CD4-positive, alpha-beta T cell treated with Interleukin-21 for 1 hour (primary cell): ENCODE measurements at places on chromosomes 5 and 9.

- DNase-seq = no peak
Measured at GRCh38 chr9:137462986-137463930, 4.1 kb upstream of the NSMF start.

- no peak for DNase-seq
Measured at GRCh38 chr9:37191403-37192089, 71.2 kb downstream of the ZCCHC7 start.

- DNase-seq = no peak
Measured at GRCh38 chr5:140108093-140109017, 5.6 kb upstream of the PURA start.

DNA sequence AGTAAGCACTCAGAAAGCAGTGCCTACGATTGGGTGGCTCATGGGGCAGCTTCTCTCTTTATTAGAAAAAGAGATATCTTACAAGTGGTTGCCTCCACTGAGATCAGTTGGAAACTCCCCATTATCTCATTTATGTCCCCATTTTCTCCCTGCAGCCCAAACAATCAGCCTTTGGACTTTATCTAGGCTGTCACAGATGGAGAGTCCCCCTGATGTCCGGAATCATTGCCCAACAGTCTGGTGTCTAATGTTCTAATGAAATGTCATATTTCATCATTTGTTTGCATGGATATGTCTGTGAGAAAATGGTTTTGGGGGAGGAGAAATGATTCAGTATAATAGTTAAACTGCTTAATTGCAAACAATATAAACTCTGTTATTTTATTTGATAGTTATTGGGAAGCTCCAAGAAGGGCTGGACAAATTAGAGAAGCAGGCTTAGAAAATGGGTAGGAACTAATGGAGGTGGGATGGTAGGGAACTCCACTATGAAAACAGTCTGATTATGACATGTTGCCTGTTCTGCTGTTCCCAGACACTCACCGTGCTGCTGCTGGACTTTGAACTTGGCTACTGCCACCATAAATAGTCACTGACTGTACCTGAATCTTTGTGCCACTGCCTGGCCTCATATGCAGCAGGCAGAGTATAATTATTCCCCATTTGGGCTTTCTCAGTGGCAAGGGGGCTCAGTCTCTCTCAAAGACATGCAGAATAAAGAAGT is 38.3 kb upstream of the SMAD5 start:
- DNase-seq = no peak

DNA sequence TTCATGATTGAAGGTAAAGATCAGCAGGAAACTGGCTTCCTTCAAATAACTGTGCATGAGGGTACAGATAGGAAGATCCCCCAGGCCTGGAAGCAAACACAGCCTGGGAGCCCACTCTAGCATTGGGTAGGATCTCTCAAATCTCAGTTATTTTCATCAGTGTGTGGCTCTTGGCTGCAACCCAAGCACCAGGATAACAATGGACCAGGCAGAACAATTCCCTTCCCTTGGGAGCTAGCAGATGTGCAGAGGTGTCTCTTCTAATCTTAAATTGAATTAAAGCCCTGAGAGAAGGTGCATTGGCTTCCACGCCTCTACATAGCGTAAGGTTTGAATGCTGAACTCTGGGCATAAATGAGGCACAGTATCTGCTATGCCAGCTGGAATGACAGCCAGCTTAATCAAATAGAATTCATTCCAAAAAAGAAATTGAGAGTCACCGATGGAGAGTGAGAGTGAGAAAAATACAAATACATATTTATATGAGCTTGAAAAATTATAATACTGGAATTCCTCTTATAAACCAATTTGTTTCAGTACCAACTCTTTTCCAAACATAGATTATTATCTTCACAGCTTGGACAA is 957.3 kb downstream of the CDH12 start:
- no peak for DNase-seq

GRCh38 chr5:5155617-5156016 is 15.5 kb downstream of the ADAMTS16 start:
- no peak for DNase-seq

- no peak for DNase-seq
Measured at GRCh38 chr5:135584918-135585317, 6.1 kb upstream of the CXCL14 start.

GRCh38 chr5:159071382-159071781 is 28.3 kb downstream of the EBF1 start:
- no peak for DNase-seq

DNA sequence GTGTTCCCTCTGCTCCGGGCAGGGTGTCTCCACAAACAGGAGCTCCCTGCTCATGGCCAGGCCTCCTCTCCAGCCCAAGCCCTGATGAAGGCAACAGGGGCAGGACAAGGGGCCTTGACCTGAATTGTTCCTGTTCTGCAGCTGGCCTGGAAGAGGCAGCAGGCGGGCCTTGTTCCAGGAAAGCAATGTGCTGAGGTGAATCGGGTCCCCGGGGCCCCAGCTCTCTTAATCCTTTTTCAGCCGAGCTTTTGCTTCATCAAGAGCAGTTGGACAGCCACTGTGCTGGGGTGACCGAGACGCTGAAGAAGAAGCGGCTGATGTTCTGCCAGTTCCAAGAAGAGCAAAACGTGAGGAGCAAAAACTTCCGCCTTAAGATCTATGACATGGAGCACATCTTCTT is 41.4 kb downstream of the CCDC180 start:
- DNase-seq = no peak

- no peak for DNase-seq
Measured at GRCh38 chr9:38250279-38251035, 142.0 kb upstream of the ALDH1B1 start.

DNA sequence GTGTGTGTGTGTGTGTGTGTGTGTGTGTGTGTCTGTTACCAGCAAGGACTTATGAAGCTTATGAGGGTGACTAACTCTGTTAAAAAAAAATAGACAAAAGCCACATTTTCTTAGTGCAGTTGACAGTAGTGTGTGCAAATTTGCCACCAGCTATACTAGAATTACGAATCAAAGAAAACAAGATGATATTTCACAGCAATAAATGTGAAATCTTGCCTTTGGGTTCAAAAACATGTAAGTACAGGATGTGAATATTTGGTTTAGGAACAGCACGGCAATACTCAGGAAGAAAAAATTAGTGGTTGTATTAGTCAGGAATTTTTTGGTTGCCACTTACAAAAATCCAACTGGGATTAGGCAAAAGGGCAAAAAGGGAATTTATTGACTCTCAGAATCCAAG is 117.4 kb downstream of the NPR3 start:
- DNase-seq = no peak

DNA sequence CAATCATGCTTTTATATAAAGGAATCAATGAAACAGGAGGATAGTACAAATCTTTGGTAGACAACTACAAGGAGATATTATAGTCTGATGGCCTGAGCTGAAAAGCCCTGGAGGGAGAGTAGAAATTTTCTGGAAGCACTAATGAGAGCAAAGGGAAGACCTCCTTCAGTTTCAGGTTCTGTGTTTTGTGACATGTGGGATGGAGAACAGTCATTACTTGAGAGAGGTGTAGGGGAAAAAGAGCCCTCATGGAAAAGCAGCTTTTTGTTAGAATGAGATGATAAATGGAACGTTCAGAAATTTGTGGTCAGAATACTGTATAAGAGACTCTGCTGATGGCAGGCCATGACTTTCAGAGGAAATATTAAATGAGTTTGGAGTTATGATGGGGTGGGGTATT is 360.6 kb upstream of the MEF2C start:
- no peak for DNase-seq

DNA sequence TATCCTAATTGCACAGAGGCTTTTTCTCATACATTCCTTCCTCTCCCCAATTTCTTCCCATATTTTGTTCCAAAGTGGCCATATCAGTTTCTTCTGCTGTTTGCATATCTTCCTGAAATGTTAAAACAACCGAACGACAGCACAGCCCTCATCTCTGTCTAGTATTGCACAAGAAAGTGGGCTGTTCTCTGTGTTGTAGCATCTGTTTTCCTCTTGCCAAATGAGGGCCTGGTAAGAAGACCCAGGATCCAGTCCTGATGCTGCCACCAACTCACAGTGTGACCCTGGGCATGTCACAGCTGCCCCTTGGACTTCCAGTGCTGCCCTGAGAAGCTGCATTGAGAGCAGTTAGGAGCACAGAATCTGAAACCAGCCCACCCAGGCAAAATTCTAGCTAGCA is 4.1 kb downstream of the SLC31A2 start:
- DNase-seq = no peak

- DNase-seq = no peak
Measured at GRCh38 chr9:29150606-29151005, 1577.3 kb upstream of the C9orf72 start.

GRCh38 chr5:80870442-80870841 is 89.7 kb upstream of the RASGRF2 start:
- no peak for DNase-seq

DNA sequence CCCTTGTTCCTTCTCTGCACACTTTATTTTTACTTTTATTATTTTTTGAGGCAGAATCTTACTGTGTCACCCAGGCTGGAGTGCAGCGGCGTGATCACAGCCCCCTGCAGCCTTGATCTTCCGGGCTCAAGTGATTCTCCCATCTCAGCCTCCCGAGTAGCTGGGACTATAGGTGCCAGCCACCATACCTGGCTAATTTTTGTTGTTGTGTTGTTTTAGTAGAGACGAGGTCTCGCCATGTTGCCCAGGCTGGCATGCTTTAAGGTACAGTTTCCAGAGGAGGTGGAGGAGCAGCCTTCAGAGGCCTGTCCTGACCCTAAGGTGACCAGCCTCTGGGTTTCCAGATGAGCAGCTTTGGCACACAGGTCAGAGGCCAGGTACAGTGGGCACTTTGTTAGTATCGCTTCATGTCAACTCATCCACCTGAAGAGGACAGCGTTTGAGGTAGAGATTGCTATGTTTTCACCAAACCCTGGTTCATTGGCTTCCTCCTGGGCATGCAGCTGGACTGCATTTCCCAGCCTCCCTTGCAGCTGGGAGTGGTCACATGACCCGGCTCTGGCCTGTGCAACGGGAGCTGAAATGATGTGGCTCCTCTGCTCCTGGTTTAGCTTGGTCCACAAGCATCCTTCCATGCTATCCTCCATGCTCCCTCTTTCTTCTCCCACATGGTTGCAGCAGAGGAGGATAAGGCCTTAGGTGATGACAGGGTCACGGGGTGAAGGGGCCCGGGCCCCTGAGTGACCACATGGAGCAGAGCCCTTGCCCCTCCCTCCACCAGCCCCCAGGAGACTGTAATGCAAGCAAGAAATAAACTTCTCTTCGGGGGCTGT is 139.3 kb upstream of the IER5L start:
- no peak for DNase-seq

DNA sequence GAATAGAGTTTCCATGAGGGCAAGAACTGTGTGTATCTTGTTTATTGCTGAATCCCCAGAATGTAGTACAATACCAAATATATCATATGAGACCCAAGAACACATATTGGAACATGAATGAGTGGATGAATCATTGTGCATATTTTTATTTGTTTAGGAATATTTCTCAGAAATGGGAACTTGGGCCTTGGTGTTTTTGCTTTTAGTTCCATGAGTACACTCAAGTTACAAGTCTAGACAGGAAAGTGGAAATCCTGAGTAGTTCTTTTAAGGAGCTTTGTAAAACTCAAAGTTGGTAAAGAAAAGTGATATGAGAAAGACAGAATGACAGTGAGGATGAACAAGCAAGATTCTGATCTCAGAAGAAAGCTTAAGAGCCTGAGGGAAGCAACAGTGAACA is 647.0 kb downstream of the EFNA5 start:
- DNase-seq = no peak

DNA sequence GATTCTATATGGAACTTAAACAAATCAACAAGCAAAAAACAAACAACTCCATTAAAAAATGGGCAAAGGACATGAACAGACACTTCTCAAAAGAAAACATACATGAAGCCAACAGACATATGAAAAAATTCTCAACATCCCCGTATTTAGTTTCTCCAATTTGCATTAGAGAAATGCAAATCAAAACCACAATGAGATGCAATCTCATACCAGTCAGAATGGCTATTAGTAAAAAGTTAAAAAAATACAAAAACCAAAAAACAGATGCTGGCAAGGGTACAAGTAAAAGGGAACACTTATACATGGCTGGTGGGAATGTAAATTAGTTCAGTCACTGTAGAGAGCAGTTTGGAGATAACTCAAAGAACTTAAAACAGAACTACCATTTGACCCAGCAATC is 342.1 kb upstream of the NUDT12 start:
- DNase-seq = no peak

- no peak for DNase-seq
Measured at GRCh38 chr5:12272389-12272788, 368.1 kb upstream of the CTNND2 start.

- DNase-seq = no peak
Measured at GRCh38 chr9:21461377-21461776, 20.7 kb downstream of the IFNE start.

GRCh38 chr9:4713849-4714248 is 27.2 kb downstream of the AK3 start:
- DNase-seq = no peak

GRCh38 chr9:34440017-34440416 is 18.4 kb downstream of the FAM219A start:
- no peak for DNase-seq

DNA sequence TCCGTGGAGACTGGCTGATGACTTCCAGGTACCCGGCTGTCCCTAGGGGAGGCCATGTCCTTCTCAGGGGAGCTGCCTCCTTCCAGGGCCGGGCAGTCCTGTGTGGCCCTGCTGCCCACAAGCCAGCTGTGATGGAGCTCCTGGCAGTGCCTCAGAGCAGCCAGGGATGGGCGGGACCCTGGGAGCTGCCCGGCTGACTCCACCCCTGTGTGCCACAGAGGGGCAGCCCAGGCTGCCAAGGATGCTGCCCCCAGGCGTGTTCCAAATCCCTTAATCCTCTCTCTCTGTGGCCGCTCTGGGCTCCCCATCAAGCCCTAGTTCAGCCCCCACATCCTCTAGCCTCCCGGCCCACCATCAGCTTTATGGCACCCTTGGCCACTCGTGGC is 7.0 kb upstream of the SCGB3A1 start:
- no peak for DNase-seq

- DNase-seq = no peak
Measured at GRCh38 chr9:126461608-126462007, 135.0 kb downstream of the MVB12B start.

- DNase-seq = no peak
Measured at GRCh38 chr9:34693560-34693959, 2.5 kb upstream of the CCL19 start.

DNA sequence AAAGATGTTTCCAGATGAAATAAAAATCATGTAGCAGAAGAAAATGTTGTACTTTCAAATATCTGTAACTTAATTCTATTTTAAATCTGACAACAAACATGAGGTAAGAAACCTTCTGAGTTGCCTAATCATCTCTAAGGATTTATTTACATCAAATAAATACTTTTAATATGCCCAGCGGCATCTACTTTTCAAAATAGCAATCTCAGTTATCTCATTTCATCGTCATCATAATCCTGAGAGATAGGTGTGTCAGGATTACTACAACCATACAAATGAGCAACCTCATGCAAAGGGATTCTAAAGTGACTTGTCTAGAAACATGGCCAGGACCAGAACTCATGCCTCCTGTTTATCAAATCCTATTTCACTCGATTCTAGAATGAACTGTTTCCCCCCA is 49.5 kb downstream of the DENND1A start:
- DNase-seq = no peak
